Left lung (tissue), 14 donors: ENCODE measurements at places on chromosomes 6 and 20. TPM values are rescaled to one million over a fixed set of nuclear protein-coding genes. Genes with fewer than 3 reads are reported as not detected.

GRCh38 chr6:151389618-151390275 is 1.6 kb downstream of the ZBTB2 start:
- peaks cover 22% of the 10 kb centered on the region for H3K4me1 ChIP-seq
- peak overlapping the region; percentile 99 for H3K4me3 ChIP-seq
- H3K27ac ChIP-seq = peak overlapping the region; percentile 100
- no peaks in the 10 kb centered on the region for H3K27me3 ChIP-seq
- no peak for DNase-seq

Gene SLC22A16
- total RNA-seq = 0.52 TPM

Gene BEND3
- 3.8 TPM for total RNA-seq

DNA sequence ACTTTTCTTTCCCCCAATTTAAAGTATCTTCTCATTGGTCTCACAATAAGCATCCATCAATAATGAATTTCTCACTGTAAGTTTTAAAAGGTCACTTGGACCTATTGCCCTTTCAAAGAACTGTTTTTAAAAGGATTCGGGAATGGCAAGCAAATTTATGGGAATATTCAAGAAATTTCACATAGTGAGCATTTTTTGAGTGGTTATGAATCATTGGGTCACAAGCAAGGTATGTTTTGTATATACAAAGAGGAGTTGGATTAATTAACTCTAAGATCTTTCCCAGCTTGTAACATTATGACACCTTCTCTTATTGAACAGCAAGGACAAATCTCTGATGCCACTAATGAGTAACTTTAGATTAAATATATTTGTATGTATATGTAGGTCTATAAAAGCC is 165.0 kb downstream of the MOXD1 start:
- H3K36me3 ChIP-seq = no peaks in the 10 kb centered on the region
- no peak overlapping the region for H3K27ac ChIP-seq
- H3K4me3 ChIP-seq = no peak overlapping the region
- H3K27me3 ChIP-seq = no peaks in the 10 kb centered on the region
- no peak for DNase-seq

Gene SMIM13
- 9.6 TPM for total RNA-seq

DNA sequence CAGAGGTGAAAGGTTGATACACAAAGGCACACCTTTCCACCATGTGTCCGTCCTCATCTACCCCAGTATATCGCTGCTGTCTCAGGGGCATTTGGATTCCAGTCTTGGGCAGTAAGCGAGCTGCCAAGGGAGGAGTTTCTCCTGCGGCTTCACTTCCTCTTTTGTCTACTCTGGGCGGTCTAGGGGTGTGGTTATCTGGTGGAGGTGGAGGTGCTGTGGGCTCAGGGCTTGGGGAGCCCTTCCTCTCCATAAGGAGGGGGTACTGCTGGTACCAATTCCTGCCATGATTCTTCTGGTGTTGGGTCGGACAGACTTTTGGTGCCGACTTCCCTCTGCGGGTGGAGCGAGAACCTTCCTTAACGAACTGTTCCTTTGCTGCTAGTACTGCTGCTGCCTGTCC is 31.9 kb upstream of the FABP7 start:
- H3K27ac ChIP-seq = no peak overlapping the region

- H3K4me3 ChIP-seq = no peak overlapping the region
- H3K36me3 ChIP-seq = no peaks in the 10 kb centered on the region
- DNase-seq = no peak
- no peak overlapping the region for H3K27ac ChIP-seq
- no peaks in the 10 kb centered on the region for H3K27me3 ChIP-seq
Observed at GRCh38 chr6:64680446-64680845, 1026.6 kb downstream of the EYS start.

Gene MROH8
- 2.2 TPM for total RNA-seq
